NCI-H1105 treated with DMSO at 0.1 percent for 48 hours (cell line): ENCODE measurements at places on chromosomes 3 and 15.
A peak's percentile ranks its signal among the peaks of the same experiment; 100 is the strongest.

DNA sequence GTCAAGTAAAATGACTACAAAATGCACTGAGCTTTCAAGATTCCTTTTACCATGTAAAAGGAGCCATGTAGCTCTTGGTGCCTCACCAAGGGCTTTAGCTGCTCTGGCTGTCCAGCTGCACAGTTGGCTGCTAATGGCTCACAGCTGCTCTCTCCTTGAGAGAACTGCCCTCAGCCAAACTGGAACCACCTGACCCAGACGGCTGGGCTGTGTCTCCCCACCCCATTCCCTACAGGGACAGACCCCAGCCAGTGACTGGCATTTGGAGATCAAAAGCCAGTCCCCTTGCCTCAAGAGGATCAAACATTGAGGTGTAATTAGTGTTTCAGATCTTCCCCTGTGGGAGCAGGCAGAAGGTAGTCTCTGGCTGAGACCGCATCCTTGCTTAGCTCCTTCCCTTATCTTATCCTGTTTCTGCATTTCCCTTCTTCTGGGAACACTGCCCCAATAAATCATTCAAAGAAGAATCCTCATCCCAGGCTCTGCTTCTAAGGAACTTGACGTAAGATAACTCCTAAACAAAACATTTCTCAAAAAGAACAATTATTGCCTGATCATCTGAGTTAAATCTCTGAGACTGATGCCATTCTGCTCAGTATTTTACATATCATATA lies 28.6 kb upstream of the UBE2E2 start:
- DNase-seq, result no peak

GRCh38 chr15:40536501-40536900 lies 28.3 kb downstream of the CCDC32 start:
- no peak for DNase-seq

GRCh38 chr3:153338487-153338886 lies 176.5 kb downstream of the RAP2B start:
- DNase-seq, result no peak

- DNase-seq, result no peak
Measured at GRCh38 chr3:144477593-144477992, 506.0 kb downstream of the DIPK2A start.

DNA sequence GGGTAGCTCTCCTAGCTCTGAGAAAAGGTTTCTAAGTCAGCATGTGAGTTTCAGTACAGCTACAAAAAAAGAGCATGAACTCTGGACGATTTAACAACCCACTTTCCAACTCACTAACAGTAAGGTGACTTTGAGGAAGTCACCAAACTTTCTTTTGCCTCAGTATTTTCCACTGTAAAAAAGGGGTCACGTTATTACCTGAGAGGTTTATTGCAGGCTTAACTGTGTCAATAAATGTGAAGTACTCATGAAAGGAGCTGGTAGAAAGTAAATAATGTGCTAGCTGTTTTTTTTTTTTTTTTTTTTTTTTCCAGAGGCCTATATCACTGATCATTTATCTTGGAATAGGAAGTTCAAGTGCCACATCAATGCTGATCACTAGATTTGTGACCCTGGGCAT lies 89.3 kb downstream of the PLSCR2 start:
- DNase-seq, result no peak

- DNase-seq, result no peak
Measured at GRCh38 chr3:47073685-47074084, 90.2 kb downstream of the SETD2 start.

DNA sequence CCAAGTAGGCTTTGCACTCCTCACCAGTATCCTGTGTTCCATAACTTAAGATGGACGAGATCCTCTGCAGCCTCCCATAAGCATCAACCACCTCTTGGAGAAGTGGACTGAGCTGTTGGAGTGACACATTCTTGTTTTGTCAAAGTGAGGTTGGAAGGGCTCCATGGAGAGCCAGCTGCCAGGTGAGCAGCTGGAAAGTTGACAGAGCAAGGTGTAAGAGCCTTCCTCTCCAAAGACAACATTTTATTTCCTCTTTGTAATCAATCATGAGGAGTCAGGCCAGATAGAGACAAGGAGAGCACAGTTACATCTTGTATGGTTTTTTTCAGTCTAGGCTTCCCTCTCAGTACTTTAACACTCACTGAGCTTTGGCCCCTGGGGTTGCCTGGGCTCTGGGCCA lies 5.1 kb downstream of the ABI3BP start:
- peak; percentile 29 for DNase-seq

- DNase-seq, result no peak
Measured at GRCh38 chr3:43858294-43858701, 167.6 kb downstream of the ABHD5 start.

DNA sequence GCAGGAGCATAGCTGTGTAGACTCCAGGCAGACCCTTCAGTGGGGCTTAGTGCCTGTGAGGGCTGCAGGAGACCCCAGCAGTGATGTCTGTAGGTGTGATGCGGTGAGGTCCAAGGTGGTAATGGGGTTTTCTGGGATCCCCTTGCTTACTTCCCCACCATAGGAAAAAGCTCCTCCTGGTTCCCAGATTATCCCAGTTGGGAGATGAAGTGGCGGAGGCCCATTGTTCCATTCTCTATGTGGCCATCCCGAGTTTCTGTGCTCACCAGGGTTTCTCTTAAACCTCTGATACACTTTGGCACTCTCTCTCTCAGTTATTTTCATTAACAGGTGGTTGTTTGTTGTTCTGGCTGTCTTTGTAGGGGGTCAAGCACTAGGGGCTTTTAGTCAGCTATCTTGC lies 146.7 kb upstream of the IGF1R start:
- no peak for DNase-seq

- no peak for DNase-seq
Measured at GRCh38 chr3:102098130-102098885, 249.0 kb downstream of the NFKBIZ start.

DNA sequence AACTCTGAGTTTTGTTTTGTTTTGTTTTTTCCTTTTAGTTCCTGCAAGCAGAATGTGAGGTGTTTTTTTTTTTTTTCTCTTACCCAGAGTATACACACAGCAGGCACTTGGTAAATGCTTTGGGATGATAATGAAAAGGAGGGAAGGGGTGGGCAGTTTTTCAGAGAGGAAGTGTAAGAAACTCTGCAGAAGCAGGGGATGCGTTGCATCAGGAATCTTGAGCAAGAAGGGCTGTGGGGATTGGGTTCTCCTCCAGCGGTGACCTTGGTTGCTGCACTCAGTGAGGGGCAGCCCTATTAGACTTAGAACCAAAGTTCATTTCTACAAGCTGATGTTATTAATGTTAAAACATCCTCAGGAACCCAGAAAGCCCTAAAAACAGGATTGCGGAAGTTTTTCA lies 32.2 kb upstream of the TMEM158 start:
- DNase-seq, result no peak

DNA sequence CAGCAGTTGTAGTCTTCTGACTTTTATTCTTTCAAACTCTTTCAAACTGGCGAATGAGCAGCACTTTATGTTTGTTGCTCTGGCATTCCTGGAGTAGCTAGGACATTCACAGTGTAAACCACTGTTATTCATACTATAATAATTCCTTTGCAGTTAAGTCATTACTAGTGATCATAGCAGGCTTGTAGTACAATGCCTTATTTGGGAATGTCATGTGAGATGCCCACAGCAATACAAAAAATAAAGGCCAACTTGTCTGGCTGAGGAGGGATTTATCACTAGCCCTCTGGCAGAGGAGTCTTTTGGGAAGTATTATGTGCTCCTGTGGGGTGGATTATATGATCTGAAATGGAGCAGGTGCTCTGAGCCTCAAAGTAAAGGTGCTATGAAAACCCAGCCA lies 197.2 kb downstream of the VGLL3 start:
- DNase-seq, result no peak

- no peak for DNase-seq
Measured at GRCh38 chr3:97839944-97840343, 18.1 kb downstream of the CRYBG3 start.

DNA sequence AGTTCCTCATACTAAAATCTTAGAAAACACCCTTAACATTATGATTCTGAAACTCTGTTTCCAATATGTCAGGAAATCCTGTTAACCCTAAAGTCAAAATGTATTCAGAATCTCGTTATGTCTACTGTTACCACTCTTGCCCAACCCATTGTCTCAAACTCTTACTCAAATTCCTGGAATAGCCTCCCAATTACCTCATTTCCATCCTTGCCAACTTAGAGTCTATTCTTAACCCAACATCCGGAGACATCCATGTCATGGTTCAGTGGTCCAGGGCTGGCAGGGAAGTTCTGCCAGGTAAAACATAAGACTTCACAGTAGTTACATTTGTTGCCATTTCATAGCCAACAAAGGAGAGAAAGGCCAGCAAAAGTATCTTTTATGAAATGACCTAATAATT lies 593.9 kb downstream of the PYDC2 start:
- no peak for DNase-seq

GRCh38 chr3:32097768-32098167 lies 8.7 kb upstream of the GPD1L start:
- no peak for DNase-seq

DNA sequence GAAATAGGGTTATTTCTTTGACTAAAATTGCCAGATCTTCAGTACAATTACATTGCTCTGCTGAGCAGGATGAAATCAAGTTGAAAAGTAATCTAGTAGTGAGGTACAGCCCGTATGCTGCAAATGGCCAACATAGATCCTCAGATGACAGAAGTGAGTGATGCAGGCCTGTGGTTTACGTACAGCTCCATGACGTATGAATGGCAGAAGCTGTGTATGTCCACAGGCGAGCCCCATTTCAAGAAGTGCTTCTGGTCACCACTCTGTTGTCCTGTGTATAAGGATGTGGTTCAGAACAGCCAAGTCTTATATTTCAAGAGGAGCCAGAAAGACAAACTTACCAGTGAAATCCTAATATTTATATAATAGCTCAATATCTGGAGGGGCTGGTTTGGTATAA lies 9.2 kb downstream of the CD86 start:
- DNase-seq, result no peak

- no peak for DNase-seq
Measured at GRCh38 chr3:194176274-194176991, 40.5 kb downstream of the HES1 start.

DNA sequence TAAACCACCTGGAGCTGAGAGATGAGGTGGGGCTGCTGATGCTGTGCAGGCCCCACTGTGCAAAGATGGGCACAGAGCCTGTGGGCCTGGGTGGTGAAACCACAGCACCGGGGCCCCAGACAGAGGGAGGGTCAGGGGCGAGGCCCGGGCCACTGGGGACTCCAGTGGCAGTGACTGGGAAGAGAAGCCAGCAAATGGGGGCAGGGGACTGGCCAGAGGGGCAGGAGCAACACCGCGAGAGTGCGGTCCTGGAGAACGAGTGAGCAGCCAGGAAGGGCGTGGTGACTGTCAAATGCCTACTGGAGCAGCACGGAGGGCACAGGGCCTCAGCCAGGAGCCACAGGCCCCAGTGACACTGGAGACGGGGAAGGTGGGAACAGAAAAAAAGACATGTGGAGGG lies 39.8 kb downstream of the HCN4 start:
- no peak for DNase-seq

DNA sequence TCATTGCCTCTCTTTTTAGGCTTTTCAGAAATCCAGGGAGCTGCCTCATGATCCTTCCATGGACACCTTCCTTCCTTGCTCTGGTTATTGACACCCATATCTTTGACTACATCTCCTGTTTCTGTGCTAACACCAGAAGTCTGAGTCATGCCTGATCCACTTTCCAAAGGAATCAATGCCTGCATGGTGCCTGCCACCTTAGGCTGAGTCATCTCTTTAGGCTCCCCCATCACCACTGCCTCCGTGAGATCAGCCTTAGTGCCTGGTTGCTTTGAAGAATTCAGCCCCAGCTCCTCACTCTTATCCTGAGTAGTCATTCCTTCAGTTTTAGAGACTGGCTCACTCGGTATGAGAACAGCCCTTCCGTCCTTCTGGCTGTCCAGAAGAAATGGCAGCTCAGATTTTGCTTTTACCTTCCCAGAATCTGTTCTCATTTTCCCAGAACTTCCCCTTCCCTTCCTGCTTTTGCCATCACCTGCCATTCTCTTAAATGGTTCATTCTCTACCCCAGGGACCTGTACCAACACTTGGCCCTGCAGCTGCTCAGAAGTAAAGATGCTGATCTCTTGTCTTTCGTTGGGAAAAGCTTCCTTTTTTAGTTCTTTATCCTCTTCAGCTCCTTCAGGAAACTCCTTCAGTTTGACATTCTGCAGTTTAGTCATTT lies 105.3 kb downstream of the MAP4 start:
- DNase-seq, result no peak

DNA sequence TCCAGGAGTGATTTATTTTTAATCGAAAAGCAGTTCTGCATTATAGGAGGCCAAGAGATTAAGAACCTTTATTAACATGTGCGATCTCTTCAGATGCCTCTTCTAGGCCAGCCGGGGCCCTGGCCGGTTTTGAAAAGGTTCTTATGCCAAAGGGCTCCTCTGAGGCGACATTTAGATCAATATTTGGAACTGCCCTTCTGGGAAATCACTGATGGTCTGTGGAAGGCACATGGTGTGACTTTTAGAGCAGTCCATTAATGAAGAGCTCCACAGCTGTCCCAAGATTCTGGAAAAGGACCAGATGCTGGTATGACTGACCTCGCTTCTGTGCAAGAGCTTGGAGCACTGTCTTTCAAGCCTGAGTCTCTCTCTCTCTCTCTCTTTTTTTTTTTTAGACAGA lies 19.7 kb downstream of the MGLL start:
- no peak for DNase-seq

DNA sequence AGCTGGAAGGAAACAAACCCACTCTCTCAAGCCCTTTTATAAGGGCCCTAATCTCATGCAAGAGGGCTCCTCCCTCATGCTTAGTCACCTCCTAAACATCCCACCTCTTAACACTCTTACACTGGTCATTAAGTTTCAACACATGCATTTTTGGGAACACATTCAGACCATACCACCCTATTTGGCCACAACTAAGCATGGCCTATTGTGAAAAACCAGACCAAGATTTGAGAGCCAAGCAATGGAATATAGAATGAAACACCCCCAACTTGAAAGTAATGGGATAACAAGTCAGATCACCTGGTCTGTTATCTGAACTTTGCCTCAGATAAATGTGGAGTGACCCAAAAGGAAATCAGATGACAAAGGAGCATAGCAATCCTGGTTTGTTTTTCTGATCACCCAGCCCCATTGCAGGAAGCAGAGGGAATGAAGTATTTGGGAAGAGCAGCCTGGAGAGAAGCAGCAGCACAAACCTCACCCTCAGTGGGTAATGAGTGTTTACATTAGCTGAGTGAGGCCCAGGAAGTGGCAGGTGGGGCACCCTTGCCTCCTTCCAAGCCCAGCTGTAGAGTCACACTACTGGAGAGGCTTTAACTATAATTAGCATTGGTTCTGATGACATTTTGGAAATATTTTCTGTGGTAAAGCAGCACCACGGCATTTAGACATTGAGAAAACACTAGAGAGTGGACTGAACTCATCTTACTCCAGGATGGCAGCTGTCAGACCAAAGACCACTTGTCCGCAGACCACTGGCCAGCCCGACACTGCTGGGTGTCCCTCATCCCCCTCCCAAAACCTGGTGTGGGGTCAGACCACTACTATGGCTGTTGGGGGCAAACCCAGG lies 48.8 kb upstream of the PRTG start:
- DNase-seq, result peak; percentile 56

GRCh38 chr15:61248790-61249189 lies 19.7 kb upstream of the RORA start:
- no peak for DNase-seq

DNA sequence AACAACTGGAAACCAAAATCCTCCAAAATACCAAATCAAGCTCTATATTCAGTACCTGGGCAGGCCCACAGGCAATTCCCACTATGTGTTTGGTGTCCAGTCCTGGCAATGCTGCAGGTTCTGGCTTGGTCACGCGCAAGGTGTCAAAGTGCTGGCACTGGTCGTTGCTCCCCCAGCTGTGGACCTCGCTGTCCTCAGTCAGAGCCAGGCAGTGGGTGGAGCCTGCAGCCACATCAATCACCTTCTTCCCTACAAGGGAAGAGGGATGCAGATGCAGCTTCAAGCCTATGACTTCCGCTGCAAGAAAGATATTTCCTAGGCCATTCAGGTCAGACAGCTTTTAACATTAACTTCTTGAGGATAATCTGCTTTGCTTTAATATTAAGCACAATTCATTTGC lies 61.3 kb downstream of the HERC2 start:
- no peak for DNase-seq
